ENCODE measurements at places on chromosomes 1 and 21.

DNA sequence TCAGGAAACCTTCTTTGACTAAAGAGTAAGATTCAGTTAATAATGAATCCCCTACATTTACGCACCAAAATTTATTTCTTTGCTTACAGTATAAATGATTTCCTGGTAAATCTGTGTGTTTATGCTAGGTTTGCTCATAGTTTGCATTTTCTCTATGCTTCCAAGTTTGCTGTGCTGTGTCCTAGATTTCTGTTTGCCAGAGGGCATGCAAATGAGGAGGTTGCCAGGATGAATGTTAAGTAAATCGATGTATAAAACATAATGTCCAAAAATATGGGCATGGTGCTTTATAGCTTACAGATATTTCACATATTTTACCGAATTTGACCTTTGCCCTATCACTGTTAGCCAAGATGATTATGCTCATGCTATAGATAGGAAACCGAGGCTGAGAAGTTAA, 63.8 kb downstream of the TBX19 start:
- no peak for DNase-seq

GRCh38 chr1:66770694-66771093, 18.4 kb downstream of the DYNLT5 start:
- no peak for DNase-seq

- no peak for DNase-seq
Measured at GRCh38 chr21:42522771-42523170, 9.1 kb downstream of the SLC37A1 start.

DNA sequence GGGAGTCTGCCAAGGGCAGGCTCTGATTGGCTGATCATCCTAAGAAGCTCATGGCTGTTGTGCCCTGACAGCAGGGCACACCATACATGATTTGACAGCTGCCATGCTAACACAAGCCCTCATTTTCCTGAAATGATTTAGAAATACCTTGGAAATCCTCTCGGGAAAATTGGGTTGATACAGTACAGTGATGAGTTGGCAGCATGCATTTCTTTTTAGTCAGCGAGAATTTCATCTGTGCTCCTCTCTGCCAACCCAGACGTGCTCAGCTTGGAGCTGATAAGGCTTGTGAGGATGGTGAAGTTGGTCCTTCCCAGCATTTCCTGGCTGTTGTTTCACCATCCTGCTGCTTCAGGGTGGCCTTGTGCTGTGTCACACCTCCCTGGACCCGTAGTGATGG, 22.6 kb upstream of the KCNQ4 start:
- peak; percentile 95 for DNase-seq

- DNase-seq: no peak
Measured at GRCh38 chr1:206834711-206835110, 30.7 kb upstream of the IL20 start.

DNA sequence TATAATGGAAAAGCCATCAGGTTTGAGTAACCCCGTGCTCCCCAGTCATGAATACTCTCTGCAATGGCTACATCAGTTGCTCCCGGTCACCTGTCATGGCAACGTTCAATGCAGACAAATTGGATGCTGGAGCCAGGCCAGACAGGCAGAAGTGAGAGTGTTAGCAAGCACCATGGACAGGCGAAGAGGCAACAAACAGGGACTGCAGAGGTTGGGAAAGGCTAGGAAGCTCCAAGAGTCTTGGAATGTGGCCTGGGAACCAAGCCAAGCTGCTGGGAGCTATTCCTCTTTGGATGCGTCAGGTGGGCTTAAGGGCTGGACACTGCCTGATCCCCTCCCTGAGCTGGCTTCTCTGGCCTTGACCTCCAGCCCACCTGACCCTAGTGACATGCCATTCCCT, 102.9 kb downstream of the ACTL8 start:
- DNase-seq: no peak

DNA sequence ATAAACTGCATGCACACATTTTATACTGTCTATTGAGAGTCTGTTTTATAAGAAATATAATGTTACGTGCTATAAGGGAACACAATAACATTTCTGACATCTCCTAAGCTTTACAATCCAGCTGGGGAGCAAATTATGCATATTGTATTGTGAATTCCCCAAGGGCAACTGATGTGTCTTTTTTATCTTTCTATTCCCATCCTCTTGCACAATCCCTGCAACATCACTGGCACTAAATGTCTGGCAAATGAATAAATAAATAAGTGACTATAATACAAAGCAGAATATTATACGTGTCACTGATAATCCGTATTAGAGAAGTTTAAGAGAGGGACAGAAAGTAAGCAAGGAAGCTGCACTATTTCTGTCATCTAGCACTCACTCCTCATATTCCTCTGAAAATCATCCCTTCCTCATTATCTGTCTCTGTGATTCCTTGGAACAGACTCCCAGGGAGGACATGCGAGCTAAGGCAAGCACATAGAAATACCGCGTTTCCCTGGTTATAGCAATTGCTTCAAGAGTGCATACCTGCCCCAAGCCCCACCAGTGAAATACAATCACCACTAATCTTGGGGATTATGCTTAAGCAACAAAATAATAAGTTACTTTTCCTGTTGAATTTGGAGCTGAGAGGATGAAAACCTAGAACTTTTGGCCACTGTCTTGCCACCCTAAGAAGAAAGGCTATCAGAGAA, 205.4 kb downstream of the SMYD3 start:
- DNase-seq: no peak

DNA sequence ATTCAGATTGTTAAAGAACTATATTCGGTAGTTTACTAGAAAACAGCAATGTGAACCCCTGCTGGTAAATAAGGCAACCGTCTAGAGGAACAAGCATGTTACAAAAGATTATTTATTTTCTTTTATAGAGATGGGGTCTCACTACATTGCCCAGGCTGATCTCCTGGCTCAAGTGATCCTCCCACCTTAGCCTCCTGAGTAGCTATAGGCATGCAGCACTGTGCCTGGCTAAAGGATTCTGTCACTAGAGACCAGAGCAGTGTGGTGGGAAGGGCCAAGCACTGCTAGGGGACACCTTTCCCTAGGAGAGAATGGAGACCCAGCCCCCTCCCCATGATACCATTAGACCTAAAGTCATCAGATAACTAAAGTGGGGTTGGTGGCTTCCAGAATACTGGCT, 28.9 kb downstream of the SLC27A3 start:
- DNase-seq: no peak

- peak; percentile 52 for DNase-seq
Measured at GRCh38 chr1:25433389-25434186, 2.9 kb downstream of the MACO1 start.

DNA sequence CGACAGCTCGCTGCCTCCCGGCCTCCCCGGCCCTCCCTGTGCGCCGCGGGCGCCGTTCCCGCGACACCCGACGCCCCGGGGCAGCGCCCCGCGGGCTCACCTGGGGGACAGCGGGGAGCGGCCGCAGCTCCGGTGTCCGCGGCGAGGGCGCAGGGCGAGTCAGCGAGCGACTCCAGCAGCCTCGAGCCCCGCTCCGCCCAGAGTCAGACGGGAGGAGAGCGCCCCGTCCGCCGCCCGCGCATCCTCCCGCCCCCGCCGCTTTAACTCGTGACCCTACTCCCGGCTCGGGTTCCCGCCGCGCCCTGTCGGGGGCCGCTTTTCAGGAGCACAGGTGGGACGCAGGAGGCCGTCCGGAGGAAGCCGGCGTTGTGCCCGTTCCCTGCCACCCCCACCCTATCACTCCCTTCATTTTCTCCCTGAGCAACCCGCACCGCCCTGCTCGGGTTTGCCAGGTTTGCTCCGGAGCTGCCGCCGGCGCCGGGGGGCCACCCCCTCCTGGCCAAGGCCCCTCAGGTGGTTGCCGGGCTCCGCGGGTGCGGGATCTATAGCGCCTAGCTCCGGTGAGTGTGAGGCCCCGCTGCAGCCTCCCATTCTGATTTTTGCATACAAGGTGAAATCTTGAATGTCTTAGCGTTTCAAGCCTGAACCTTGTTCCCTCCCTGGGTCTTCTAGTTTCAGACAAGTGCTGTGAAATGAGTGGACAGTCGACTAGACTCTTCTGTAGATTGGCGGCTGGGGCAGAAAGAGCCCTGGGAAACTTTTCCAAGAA, at the start of gene MCOLN3:
TSS of gene MCOLN3 (minus strand) at position 205 of the 769 bp plus-strand sequence. CDS start 3,140 bp downstream, outside the sequence.
- DNase-seq: no peak

GRCh38 chr1:12480748-12481362, 137.2 kb downstream of the DHRS3 start:
- DNase-seq: peak; percentile 88

- DNase-seq: no peak
Measured at GRCh38 chr1:46686255-46686654, 14.6 kb downstream of the TEX38 start.

- peak; percentile 74 for DNase-seq
Measured at GRCh38 chr1:91604632-91605031, 104.0 kb downstream of the CDC7 start.

GRCh38 chr1:174680101-174680500, 232.3 kb downstream of the GPR52 start:
- DNase-seq: no peak

- DNase-seq: no peak
Measured at GRCh38 chr21:46063227-46063626, 34.7 kb upstream of the COL6A2 start.

DNA sequence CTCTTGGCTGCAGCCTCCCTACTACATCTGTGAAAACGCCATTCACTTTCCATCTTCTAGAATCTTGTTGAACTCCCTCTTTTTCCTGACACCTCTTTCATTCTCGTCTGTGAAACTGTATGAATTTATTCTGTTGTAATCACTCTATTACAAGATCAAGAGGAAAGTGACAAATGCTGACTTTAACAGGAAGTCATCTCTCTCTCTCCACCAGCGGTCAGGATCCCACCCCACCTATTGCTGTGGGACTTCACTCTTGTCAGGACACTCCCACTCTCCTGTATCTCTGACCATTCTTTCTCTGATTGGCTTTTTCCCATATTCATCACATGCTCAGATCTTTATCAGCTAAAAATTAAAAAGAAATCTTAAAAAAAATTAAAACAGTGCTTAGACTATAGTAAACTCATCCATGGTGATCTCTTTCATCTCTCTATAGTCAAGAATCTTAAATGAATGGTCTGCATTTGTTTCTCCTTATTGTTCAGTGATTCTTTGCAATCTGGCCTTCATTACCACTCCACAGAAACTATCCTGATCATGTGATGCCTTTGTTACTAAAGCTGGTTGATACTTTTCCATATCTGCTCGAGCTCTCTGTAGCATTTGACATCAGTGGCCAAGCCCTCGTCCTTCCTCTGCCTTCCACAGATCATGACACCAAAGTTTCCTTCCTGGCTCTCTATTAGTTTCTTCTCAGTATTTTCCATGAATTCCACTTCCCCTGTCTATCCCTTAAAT, 113.6 kb downstream of the UCHL5 start:
- DNase-seq: no peak

DNA sequence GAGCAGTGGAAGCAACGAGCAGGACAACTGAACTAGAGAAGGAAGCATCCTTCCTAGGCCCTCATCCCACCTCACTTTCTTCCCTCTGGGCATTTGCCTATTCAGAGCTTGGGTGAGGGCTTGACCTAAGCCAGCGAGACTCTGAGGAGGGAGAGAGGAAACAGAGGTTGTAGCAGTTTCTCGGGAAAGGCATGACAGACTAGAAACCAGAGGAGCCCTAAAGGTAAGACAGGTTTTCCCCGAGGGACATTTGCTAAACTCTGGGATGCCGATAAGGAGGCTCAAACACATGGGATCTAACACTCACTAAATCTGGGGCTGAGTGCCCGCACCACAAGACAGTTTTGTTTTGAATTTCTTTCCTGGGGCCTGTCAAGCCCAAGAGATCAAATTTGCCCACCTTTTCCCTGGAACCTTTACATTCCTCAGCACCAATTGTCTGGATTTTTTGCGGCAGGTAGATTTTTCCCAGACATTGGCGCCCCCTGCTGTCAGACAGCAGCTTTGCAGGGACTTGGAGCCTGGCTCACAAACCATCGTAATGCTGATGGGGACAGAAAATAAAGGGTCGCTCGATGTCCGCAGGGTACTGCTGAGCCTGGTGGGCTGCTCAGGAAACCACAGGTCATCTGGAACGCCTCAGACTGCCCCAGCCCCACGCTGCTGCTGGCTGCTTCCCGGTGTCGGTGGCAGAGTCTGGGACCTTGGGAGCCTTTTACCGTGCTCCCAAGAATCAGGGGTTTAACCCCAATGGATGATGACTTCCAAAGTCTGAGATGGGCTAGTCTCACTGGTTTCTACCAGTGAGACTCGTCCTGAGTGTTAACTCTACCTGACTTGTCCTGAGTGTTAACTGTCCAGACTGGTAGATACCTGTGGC, 23.4 kb upstream of the TSPAN2 start:
- DNase-seq: no peak

DNA sequence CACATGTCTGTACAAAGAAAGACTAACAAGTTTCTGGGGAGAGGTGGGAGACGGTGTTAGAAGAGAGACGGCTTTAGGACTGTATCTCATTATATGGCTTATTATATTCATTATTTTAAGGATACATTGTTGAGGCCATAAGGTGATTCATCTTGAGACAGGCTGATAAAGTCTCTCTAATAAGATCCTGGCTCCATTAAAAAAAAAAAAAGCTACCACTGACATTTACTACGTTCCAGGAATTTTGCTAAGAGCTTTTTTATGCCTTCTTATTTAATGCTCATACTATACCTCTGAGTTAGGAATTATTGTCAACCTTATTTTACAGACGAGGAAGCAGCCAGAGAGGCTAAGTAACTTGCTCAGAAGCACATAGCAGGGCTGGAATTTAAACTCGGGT, 173.7 kb downstream of the GABPA start:
- no peak for DNase-seq

GRCh38 chr1:56063461-56063860, 515.9 kb downstream of the PLPP3 start:
- DNase-seq: no peak

DNA sequence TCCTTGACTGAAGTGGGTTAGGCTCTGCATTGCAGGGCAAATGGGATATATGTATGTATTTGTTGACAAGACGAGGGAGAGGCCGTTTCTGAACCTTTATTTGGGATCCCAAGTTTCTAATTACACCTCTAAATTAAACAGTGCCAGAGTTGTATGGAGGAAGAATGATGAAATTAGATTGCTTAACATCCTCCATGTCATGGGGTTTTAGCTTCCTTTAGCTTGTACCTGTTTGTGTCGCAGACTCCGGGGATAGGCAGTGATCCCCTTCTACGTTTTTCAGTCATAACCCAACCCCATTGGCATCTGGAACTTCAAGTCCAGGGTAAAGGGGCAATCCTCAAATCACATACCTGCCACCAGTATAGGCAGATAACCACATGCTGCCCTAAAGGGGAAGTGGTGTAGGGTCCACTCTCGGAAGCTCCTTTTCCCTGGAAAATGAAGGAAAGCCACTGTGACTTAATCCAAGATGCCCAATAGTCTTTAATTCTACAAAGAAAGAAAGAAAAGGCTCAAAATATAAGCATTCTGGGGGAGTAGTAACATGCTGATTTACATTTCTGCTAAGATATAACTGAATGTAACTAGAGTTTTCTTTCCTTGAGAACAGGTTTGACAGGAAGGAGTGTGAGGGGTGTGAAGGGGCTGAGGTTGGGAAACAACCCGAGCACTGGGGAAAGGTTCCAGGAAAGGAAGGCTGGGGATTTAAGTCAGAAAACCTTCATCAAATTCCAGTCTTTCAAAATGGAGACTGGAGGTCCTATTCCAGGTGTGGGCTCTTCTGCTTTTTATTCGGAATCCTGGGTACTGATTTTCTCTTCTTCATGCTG, 77.6 kb downstream of the RGL1 start:
- DNase-seq: no peak

GRCh38 chr21:43799301-43799840, 10.0 kb downstream of the RRP1 start:
- DNase-seq: no peak

- DNase-seq: no peak
Measured at GRCh38 chr1:221078260-221078965, 199.2 kb downstream of the HLX start.

All from LHCN-M2 (cell line).